ENCODE measurements at places on chromosomes 7 and 10.

- no peak overlapping the region for H3K4me3 ChIP-seq
- H3K27ac ChIP-seq: peak overlapping the region; percentile 65
- H3K36me3 ChIP-seq: peaks cover 3% of the 10 kb centered on the region
- H3K27me3 ChIP-seq: peaks cover 15% of the 10 kb centered on the region
- no peak for DNase-seq
These were observed 2.8 kb upstream of the SLC29A3 start for GRCh38 chr10:71316056-71316785.

DNA sequence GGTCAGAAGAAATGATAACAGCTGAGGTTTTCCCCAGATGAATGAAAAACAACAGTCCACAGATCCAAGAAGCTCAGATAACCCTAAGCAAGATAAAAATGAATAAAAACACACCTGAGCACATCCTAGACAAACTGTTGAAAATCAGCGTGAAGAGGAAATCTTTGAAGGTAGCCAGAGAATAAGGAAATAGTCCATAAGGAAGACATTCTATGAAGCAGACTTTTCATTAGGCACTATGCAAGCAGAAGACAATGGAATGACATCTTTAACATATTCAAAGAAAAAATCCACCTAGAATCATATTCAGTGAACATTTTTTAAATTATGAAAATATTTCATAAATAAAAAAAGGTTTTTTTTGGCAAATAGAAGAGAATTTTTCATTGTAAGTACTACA is 15.1 kb upstream of the IL15RA start:
- H3K36me3 ChIP-seq: peaks cover 2% of the 10 kb centered on the region
- H3K4me3 ChIP-seq: no peak overlapping the region
- peaks cover 7% of the 10 kb centered on the region for H3K4me1 ChIP-seq
- no peak for DNase-seq

GRCh38 chr10:48973065-48973464 is 33.4 kb upstream of the LRRC18 start:
- peaks cover 1% of the 10 kb centered on the region for H3K36me3 ChIP-seq

DNA sequence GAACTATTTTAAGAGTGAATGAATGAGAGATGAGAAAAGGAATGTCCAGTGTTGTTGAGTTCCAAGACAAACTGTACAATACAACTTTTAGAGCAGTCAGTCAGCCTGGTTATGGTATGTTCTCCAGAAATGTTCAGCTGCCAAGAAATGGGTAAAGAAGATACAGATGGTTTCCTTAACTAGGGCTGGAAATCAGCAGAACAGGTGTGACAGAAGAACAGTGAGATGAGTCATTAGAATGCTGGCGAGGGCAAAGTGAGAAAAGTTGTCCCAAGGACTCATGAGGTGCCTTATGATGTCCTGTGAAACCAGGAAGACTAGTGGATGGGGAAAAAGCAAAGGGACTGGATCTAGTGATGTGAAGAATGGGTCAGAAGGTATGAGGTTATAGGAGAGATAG is 20.8 kb upstream of the SEPTIN7 start:
- no peaks in the 10 kb centered on the region for H3K36me3 ChIP-seq
- no peaks in the 10 kb centered on the region for H3K4me1 ChIP-seq
- DNase-seq: no peak
- no peak overlapping the region for H3K4me3 ChIP-seq

GRCh38 chr7:111803015-111803758 is 240.9 kb upstream of the IMMP2L start:
- H3K4me1 ChIP-seq: no peaks in the 10 kb centered on the region
- DNase-seq: no peak
- H3K4me3 ChIP-seq: no peak overlapping the region
- peaks cover 1% of the 10 kb centered on the region for H3K36me3 ChIP-seq
- no peak overlapping the region for H3K27ac ChIP-seq

- H3K4me1 ChIP-seq: no peaks in the 10 kb centered on the region
- H3K4me3 ChIP-seq: no peak overlapping the region
- DNase-seq: no peak
- H3K27ac ChIP-seq: no peak overlapping the region
- H3K27me3 ChIP-seq: no peaks in the 10 kb centered on the region
- no peaks in the 10 kb centered on the region for H3K36me3 ChIP-seq
These were observed 499.4 kb upstream of the AKR1E2 start for GRCh38 chr10:4326647-4327046.

GRCh38 chr7:151010307-151011096 is 13.8 kb downstream of the ATG9B start:
- H3K36me3 ChIP-seq: peaks cover 24% of the 10 kb centered on the region
- peak overlapping the region; percentile 55 for H3K27ac ChIP-seq
- H3K4me1 ChIP-seq: peaks cover 63% of the 10 kb centered on the region
- H3K27me3 ChIP-seq: no peaks in the 10 kb centered on the region
- DNase-seq: no peak
- H3K4me3 ChIP-seq: peak overlapping the region; percentile 58

DNA sequence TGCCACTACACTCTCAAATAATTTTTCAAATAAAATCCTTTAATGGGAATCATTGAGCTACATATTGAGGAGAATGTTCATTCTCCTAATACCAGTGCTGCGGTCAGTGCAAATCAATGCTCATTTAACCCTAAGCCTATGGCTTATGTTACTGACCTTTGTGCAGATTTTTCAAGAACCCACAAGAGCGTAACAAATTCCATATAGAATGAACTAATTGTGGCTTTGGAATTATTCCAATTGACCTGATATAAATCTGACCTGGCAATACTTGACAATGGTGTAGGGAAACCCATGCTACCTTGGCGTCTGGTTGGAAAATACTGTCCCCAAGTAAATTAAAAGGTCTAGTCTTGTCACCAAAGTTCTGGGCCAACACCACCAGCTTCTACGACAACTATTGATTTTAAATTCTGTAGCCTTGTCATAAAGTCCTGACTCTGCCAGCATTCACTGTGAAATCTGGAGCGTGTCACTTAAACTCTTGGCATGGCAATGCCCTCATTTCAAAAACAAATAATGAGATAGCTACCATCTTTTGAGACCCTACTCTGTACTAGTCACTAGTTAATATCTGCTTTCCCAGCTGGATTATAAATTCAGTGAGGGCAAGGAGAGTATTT is 320.9 kb downstream of the AHR start:
- no peaks in the 10 kb centered on the region for H3K36me3 ChIP-seq
- no peaks in the 10 kb centered on the region for H3K4me1 ChIP-seq
- H3K27me3 ChIP-seq: peaks cover 23% of the 10 kb centered on the region
- no peak overlapping the region for H3K4me3 ChIP-seq
- no peak overlapping the region for H3K27ac ChIP-seq
- no peak for DNase-seq

DNA sequence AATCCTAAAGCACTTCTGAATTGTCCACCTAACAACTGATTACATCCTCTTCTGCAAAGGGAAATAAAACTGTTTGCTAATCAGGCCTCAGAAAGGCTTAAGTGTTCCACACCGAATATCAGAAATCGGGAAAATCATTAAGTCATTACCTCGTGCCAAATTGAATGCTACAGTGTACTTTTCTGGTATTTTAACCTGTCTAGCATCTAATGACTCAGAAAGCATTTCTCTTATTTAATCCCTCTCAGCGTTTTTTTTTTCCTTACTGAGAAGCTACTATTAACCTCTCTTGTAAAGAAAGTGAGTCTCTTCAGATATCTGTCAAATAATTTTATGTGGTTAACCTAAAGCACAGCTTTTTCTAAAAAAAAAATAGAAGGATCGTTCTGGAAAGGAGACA is 28.6 kb downstream of the VIM start:
- H3K4me3 ChIP-seq: no peak overlapping the region
- H3K27ac ChIP-seq: no peak overlapping the region
- DNase-seq: no peak
- H3K36me3 ChIP-seq: no peaks in the 10 kb centered on the region
- no peaks in the 10 kb centered on the region for H3K4me1 ChIP-seq
- H3K27me3 ChIP-seq: no peaks in the 10 kb centered on the region

GRCh38 chr10:125035136-125035535 is 93.2 kb downstream of the ZRANB1 start:
- H3K4me3 ChIP-seq: no peak overlapping the region
- H3K27ac ChIP-seq: no peak overlapping the region
- no peak for DNase-seq
- H3K27me3 ChIP-seq: peaks cover 46% of the 10 kb centered on the region
- H3K4me1 ChIP-seq: no peaks in the 10 kb centered on the region

- no peak overlapping the region for H3K4me3 ChIP-seq
- no peak for DNase-seq
- no peak overlapping the region for H3K27ac ChIP-seq
- H3K36me3 ChIP-seq: no peaks in the 10 kb centered on the region
These were observed 123.7 kb downstream of the TACC2 start for GRCh38 chr10:122112625-122113160.

DNA sequence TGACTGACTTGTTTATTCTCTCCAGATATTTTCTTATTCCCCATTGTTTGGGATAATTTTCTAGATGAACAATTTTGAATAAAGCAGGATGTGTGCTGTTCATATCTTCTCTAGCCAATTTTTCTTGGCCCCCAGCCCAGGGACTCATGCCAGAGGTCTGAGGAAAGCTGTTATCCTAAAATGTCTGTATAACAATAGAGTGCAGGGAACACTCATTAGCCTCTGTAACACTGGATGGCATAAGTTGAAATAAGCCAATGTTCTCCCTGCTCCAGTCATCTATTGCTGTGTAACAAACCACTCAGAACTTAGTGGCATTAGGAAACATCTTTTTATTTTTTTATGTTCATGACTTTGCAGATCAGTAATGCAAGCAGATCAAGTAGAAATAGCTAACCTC is 121.7 kb upstream of the TRIM24 start:
- no peaks in the 10 kb centered on the region for H3K4me1 ChIP-seq
- no peak for DNase-seq
- no peak overlapping the region for H3K4me3 ChIP-seq
- peaks cover 2% of the 10 kb centered on the region for H3K36me3 ChIP-seq
- no peak overlapping the region for H3K27ac ChIP-seq

DNA sequence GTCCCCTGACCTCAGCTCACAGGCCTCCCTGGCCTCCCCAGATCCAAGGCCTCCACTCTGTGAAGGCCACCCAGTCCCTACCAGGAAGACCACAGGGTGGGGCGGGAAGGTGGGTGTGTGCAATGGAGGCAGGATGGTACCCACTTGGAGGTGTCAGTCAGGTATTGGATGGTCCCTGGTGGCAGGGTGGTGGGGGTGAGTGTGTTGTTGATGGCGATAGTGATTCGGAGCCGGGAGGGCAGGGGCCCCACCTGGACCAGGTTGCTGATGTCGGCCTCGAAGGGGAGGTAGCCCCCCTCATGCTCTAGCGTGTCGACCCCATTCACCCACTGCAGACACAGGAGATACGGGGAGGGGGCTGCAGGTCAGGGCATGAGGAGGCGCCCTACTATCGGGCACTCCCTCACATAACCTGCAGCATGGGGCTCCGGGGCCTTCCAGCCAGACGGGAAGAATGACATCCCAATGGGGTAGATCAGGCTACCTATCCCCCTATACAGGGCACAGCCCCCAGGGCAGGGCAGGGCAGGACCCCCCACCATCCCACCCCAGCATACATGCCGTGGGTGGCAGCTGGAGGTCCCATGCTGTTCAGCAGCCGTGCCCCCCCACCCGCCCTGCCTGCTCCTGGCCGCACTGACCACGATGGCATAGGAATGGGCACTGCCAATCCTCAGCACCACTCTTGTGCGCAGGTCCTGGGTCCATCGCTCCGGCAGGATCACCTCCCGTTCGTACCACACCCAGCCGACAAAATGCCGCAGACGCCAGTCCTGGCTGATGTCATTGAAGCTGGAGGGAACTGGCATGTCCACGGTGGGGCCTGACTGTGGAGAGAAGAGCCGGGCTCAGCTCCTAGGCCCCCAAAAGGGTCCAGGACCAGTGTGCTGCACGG is 2.2 kb downstream of the GUSB start:
- peak overlapping the region; percentile 94 for H3K27ac ChIP-seq
- peaks cover 8% of the 10 kb centered on the region for H3K4me1 ChIP-seq
- H3K27me3 ChIP-seq: no peaks in the 10 kb centered on the region
- no peak for DNase-seq

DNA sequence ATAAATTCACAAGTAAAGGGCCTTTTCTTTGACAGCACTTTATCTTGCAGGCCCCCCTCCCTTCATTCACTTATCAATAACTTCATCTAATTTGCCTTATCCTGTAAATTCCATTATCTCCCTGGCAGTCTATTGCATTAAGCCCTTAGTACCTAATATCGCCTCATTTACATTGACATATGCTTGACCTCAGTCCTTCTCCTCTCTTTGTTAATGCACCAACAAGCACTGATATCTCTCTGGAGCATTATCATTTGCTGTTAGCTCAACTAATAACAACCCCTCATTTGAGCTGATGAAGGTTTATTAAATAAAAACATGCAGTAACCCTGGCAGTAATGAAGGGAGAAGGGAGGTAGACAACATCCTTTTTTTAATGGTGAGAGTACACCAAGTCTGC is 46.8 kb downstream of the EXOC4 start:
- no peak overlapping the region for H3K27ac ChIP-seq
- H3K4me3 ChIP-seq: no peak overlapping the region
- no peak for DNase-seq
- H3K4me1 ChIP-seq: peaks cover 24% of the 10 kb centered on the region

- H3K27me3 ChIP-seq: peaks cover 43% of the 10 kb centered on the region
- H3K4me3 ChIP-seq: no peak overlapping the region
These were observed 15.8 kb downstream of the BTBD16 start for GRCh38 chr10:122286867-122287266.

DNA sequence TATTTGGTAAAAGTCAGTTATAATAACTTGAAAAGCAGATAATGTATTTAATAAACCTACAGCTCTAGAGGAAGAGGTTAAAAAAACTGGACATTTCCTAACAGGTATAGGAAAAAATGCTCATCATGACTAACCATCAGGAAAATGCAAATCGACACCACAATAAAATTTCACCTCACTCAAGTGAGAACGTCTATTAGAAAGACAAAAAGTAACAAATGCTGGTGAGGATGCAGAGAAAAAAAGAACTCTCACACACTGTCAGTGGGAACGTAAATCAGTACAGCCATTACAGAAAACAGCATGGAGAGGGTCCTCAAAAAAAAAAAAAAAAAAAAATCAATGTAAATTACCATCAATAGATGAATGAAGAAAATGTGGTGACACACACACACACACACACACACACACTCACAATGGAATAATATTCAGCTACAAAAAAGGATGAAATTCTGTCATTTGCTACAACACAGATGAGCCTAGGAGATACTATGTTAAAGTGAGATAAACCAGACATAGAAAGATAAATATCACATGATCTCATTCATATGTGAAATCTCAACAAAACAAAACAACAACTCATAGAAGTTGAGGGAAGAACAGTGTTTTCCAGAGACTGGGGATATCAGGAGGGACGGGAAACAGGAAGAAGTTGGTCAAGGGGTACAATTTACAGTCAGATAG is 20.1 kb downstream of the EPC1 start:
- H3K4me1 ChIP-seq: peaks cover 75% of the 10 kb centered on the region
- peak overlapping the region; percentile 0 for H3K27ac ChIP-seq
- no peak for DNase-seq
- H3K27me3 ChIP-seq: no peaks in the 10 kb centered on the region
- peak overlapping the region; percentile 2 for H3K4me3 ChIP-seq
